Stimulated activated CD4-positive, alpha-beta T cell treated with anti-CD3 and anti-CD28 coated beads, Interleukin-1b, Interleukin-23, amount 100 ng/mL, for 48 hours (primary cell): ENCODE measurements at places on chromosomes 12 and 14.

DNA sequence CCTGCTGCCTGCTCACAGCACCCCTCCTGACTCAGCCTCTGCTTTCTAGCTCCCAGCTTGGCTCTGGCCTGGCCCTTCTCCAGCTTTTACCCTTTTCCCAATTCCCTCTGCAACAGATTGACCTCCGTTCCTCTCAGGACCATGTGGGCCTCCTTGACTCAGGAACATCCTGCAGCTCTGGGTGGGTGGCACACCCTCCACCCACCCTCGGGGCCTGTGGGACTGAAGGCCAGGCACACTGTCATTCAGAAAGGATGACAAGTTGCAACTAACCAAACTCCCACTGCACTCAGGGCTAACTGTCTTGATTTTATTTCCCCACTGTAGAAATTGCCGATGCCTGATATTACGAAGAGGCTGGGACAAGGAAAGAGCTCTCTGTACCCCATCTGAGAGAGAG, 59.4 kb downstream of the HELB start:
- DNase-seq = no peak

DNA sequence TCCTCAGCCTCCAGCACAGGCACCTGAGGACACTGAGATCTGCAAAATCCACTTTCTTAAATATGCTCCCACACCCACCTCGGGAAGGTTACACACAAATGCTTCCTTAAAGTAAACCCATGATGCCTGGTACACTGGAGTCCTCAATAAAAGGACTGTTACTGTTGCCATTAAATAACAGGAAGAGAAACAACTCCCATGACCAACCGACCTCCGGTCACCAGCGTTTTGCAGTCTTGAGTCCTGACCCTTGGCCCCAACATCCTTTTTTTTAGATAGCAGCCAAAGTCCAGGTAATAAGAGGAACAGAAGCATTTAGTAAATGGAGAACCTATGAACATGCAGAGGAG, 42.4 kb downstream of the ITPK1 start:
- DNase-seq = no peak

DNA sequence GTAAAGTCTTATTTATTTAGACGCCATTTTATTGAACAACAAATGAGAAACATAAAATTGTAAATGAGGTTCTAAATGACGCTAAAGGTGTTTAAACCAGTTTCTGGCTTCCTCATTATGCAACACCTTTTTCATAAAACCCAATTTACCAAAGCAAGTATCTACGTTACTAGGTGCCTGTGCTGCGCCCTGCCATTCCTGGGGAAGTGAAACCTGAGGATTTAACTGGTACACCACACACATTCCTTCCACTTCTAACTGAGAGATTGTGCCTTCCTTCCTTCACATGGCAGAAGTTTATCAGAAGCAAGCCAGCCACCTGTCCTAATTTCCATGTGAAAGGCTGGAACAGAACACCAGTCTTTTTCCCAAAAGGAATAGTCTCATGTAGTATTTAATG, 40.3 kb upstream of the GCH1 start:
- DNase-seq = no peak

DNA sequence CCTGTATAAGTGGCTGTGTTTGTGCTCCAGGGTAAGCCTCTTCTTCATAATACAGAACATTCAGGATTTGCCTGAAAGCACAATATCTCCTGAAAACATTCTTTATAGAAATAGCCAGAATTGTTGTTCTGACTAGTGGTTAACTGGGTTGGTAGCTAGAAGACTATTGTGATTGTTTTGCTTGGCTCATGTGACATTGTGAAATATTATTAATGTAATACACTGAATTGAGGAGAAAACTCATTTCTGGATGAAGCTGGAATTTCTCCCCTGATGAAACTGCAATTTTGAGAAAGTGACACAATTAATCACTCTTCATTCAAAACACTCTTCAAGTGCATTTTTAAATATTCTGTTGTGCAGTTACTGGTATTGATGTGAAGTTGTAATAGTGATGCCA, 172.3 kb upstream of the PTPRQ start:
- no peak for DNase-seq

DNA sequence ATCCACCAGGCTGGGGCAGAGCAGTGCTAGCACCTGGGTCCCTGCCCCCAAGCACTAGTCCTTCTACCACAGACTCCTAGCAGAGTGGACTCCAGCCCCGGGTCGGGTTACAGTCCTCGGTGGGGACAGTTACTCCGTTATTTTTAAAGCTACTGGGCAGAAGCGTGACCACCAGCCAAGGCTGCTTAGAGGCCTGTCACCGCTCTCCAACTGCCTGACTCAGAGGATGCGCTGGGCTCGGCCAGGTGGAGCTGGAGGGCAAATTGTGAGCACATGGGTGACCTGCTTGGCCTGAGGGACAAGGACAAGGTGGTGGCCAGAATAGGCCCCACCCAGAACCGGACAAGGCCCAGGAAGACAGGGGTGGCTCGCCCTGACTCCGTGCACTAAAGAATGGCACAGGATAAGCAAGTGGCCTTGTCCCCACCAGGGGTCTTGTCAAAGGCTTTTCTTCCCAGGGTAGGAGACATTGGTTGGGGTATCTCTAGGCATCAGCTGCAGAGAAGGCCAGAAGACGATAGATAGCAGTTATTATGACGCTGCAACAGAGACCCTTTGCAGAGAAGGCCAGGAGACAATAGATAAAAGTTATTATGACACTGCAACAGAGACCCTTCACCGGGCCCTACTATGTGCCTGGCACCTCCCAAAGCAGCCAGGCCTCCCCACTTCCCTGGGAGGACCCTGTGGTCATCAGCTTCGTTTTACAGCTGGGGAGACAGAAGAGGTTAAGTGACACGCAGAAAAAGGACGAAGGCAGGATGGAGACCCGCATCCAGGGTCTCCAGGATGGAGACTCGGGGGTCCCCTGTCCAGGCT, 1.6 kb downstream of the ABCB9 start:
- no peak for DNase-seq

GRCh38 chr14:98162856-98163805, 1108.9 kb downstream of the BCL11B start:
- DNase-seq = no peak

GRCh38 chr12:124750787-124751471, 112.7 kb downstream of the SCARB1 start:
- DNase-seq = no peak

DNA sequence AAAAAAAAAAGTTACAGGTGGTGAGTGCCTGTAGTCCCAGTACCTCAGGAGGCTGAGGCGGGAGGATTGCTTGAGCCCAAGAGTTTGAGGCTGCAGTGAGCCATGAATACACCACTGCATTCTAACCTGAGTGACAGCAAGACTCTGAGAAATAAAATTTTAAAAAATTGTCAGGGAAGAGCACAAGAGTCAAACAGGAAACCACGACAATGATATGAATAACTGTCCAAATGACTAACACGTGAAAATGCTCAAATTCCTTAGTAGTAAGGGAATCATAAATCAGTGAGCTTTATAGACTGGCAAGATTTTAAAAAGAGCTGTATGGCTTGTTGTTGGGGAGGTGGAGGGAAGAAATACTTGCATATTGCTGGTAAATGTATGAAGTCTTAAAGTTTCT, 12.9 kb upstream of the ASPG start:
- DNase-seq = no peak

DNA sequence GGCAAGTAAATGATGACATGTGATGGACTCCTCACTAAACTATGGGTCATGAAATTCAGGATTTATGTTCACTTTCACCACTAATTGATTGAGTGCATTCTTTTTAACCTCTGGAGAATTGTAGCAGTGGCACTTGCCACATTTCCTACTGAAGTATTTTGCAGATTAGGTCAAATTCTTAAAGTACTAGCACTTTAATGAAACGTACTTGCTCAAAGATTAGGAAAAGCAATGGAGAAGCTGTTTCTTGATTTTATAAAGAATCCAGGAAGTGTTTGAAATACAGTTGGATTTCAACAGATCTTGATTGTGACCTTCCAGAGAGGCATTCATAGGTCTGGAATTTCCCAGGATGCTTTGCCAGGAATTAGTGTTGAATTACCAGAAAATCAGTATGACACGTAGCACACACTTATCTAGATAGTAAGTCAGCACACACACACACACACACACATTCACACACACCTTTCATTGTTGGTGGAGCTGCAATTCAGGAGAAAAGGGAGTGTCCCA, 162.6 kb downstream of the MYRFL start:
- DNase-seq = no peak

DNA sequence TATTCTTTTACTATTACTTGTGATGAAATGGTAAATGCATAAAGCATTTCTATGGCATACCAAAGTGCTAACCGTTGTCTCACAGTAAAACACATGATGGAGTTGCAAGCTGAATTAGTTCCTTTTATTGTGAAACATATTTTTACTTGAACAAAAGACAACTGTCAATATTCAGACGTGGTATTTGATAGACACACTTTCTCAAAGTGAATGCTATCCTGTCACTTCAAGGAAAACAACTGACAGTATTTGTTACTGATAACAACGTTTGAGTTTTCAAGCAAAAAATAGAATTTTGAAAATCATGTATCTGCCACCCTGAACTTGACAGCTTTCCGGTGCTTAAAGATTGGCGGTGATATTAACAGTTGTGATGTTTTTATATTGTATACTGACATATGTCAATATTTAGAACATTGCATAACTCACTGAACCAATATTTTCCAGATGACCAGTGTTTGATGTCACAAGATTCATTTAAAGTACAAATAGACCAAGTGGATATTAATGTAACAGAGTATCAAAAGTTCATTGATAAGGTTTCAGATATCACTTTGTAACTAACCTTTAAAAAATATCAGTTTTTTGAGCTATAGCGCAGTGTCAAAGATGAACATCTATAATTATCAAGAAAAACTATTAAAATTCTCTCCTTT, 153.4 kb upstream of the AEBP2 start:
- no peak for DNase-seq

DNA sequence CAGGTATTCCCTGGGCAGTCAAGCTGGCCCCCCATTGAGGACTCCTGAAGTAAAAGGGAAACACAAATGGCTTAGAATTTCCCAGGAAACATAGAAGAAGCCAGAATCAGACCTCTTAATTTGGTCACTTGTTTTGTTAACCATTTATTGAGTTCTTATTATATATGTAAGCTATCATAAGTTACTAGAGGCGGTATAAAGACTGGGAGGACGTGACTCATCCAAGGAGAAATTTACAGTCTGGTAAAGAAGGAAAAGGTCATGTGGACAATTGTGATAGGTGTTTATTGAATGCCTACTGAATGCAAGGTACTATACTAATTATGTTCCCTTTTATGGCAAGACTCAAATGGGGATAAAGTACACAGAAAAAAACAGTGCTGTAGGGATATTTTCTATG, 146.7 kb downstream of the DYRK2 start:
- no peak for DNase-seq

DNA sequence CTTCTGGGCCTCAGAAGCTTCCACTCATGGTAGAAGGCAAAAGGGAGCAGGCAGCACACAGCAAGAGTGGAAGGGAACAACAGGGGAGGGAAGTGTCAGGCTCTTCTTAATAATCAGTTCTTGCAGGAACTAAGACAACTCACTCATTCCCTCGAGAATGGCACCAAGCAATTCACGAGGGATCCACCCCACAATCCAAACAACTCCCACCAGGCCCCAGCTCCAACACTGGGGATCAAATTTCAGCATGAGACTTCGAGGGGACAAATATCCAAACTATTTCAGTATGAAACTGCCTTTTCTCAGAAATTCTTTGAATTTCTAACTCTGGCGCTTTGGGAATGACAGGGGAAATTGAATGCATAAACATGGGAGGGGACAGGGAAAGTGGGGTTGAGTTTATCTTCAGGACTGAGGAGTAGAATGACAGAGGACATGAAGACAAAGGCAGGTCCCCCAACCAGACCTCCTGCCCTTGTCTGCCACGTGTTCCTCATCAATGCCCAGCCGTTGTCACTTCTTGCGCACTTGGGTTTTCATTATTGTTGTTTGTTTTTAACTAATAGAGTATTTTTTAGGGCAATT, 24.6 kb upstream of the APOF start:
- no peak for DNase-seq

- DNase-seq = no peak
Observed at GRCh38 chr14:98189944-98190343, 1082.1 kb downstream of the BCL11B start.

DNA sequence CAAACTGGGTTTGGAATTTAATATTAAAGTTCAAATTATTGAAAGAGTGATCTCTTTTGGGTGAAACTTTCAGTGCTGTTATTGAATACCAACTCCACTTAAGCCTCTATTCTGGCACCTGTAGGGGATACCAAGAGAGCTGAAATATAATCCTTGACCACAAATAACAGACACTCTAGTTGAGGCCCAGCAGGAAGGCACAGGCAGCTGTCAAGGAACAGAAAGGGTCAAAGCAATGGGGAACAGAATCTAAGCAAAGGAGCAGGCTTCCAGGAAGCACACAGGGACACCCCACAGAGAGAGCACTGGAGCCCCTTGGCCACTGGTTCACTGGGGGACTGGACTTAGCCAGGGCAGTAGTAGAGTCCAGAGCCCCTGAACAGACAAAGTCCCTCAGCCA, 120.9 kb upstream of the SFSWAP start:
- no peak for DNase-seq

GRCh38 chr14:51652168-51653078, 713 bp downstream of the FRMD6 start:
- no peak for DNase-seq

DNA sequence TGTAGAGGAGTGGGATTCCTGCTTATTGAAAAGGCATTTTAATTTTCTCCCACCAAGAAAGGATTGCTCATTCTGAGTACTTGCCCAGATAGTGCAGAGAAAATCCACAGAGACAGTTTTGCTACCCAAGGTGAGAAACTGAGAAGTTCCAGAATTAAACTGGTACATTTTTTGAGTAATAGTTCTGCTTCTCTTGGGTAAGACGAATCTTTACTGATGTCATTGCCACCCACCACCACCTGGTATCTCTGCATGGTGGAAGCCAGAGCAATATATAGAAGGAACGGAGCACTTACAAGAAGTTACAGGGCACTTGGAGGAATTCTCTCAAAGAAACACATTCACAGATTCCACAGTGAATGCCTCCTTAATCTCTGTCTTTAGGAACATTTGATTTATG, 20.7 kb upstream of the FRMD6 start:
- peak; percentile 22 for DNase-seq
